ENCODE measurements at places on chromosomes 16 and 17.

- no peaks in the 10 kb centered on the region for H3K27me3 ChIP-seq
- peak overlapping the region; percentile 11 for H3K27ac ChIP-seq
- no peaks in the 10 kb centered on the region for H3K36me3 ChIP-seq
- peaks cover 12% of the 10 kb centered on the region for H3K4me1 ChIP-seq
Measured at GRCh38 chr17:59335685-59336084, 4.2 kb downstream of the YPEL2 start.

DNA sequence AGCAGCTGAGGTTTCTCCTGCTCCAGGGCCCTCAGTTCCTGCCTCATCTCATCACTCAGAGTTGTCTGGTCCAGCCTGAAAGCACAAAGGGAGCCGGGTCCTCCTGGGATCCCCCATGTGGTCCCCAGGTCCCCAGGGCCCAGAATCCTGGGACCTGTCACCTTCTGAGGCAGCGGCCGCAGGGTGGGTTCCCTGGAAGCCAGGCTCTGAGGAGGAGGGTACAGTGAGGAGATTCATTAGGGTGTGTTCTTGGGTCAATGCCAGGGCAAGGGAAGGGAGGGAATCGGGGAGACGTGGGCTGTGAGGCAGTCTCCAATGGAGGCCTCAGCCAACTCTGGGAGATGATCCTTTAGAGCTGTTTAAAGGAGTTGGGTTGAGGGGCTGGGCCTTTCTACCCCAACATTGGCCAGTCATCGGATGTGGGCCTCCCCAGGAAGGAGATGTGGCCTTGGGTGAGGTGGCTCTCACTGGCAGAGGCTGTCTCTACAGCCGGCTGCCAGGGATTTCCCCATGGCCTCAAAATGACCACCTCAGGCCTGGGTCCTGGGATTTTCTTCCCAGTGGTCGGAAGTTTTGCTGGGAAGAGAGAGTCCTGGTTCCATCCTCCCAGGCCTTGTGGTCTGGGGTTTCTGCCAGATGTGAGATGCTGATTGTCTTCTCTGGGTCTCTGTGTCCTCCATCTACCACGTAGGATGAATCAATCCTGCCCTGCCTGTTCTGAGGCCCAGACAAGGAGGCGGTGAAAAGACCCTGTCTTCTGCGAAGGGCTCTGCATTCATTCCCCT, 47.3 kb downstream of the NLRP1 start:
- H3K27ac ChIP-seq: no peak overlapping the region
- no peaks in the 10 kb centered on the region for H3K4me1 ChIP-seq
- no peaks in the 10 kb centered on the region for H3K27me3 ChIP-seq

DNA sequence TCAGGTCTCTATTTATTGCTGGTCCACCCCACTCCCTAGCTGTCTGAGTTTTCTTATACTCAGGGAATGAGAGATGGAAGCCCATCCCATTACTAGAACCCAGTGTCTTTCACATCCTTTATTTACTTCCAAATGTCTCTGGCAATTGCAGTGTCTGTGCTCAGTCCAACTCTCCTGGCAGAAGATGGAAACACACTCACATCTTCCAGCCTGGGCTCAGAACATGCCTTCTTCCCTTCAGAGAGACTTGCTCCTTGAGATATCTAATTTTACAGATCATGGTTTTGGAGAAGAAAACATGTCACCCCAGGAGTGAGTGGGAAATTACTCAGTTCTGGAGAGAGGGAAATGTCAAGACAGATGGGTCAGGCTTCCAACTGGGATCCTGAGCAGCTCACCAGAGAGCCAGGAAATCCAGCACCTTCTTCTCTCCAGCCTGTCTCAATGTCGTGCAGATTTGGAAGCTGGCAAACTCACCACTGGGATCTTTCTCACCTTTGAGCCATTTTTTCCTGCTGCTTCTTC, 494.4 kb downstream of the HS3ST4 start:
- H3K4me3 ChIP-seq: no peak overlapping the region
- DNase-seq: no peak
- H3K27ac ChIP-seq: no peak overlapping the region
- H3K36me3 ChIP-seq: no peaks in the 10 kb centered on the region

DNA sequence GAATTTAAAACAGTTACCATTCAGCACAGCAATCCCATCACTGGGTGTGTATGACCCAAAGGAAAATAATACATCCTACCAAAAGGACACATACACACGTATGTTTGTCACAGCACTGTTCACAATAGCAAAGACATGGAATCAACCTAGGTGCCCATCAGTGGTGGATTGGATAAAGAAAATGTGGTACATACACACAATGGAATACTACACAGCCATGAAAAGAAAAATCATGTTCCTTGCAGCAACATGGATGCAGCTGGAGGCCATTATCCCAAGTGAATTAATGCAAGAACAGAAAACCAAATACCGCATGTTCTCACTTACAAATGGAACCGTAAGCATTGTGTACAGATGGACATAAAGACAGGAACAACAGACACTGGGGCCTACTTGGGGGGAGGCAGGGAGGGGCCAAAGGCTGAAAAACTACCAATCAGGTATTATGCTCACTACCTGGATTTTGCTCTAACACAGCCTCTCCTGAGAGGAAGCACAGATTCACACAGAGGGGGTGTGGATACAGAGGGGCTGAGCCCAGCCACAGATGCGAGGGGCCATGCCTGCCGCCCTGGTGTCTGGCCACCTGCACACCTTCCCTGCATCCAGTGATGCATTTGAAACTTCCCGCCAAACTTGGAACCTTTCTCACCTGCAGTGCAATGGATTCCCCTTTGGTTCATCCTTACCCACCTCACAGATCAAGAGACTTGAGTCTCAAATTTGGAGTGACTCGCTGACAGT, 55.9 kb downstream of the USP22 start:
- H3K27ac ChIP-seq: no peak overlapping the region
- no peaks in the 10 kb centered on the region for H3K36me3 ChIP-seq
- no peak overlapping the region for H3K4me3 ChIP-seq

GRCh38 chr16:85711982-85712587, 23.3 kb upstream of the GINS2 start:
- no peak overlapping the region for H3K27ac ChIP-seq
- H3K27me3 ChIP-seq: no peaks in the 10 kb centered on the region
- no peaks in the 10 kb centered on the region for H3K4me1 ChIP-seq
- no peak for DNase-seq

DNA sequence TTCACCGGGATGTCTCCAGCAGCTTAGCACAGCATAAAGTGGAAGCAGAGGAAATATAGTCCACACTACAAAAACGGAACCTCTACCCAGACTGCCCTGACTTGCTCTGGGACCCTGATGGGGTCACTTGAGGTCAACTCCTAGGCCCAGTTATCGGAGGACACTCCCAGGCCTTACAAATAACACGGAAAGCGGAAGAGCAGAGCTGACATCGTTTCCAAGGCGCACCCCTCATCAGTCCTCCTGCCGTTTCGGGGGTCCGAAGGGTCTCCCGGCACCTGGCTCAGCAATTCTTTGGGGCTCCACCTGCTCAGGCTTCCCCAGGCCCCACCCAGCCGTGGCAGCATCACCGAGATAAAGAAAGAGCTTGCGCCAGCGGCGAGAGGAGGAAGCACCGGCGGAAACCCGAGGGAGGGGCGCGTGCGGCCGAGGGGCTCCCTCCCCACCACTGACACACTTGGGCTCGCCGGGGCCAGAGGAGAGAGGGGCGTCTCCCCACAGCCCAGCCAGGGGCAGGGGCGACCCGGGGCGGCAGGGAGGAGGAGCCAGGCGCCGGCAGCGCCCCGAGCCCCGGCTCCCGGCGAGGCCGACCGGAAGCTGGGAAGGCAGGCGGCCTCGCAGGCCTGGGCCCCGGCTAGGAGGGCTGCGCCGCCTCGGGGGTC, 727 bp downstream of the CORO7 start:
- no peak for DNase-seq
- no peaks in the 10 kb centered on the region for H3K4me1 ChIP-seq
- H3K36me3 ChIP-seq: no peaks in the 10 kb centered on the region
- no peaks in the 10 kb centered on the region for H3K27me3 ChIP-seq
- peak overlapping the region; percentile 16 for H3K27ac ChIP-seq
- H3K4me3 ChIP-seq: peak overlapping the region; percentile 88

DNA sequence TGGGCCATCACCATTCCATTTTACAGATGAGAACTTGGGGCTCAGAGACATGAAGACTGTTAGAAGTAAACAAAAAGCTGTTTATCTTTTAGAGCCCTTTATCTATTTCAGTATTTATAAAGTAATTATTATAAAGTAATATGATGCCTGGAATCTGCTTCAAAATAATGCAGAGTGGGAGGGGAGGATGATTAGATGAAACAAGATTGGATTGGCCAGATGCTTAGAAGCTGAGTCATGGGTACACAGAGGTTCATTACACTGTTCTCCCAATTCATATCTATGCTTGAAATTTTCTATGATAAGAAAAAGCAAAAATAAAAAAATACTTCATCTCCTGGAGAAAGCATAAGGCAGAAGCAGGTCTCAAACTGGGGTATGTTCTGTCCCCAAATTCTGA, 29.4 kb downstream of the TOM1L2 start:
- H3K36me3 ChIP-seq: no peaks in the 10 kb centered on the region
- peak overlapping the region; percentile 45 for H3K27ac ChIP-seq
- H3K4me1 ChIP-seq: peaks cover 6% of the 10 kb centered on the region
- H3K4me3 ChIP-seq: no peak overlapping the region
- no peaks in the 10 kb centered on the region for H3K27me3 ChIP-seq

DNA sequence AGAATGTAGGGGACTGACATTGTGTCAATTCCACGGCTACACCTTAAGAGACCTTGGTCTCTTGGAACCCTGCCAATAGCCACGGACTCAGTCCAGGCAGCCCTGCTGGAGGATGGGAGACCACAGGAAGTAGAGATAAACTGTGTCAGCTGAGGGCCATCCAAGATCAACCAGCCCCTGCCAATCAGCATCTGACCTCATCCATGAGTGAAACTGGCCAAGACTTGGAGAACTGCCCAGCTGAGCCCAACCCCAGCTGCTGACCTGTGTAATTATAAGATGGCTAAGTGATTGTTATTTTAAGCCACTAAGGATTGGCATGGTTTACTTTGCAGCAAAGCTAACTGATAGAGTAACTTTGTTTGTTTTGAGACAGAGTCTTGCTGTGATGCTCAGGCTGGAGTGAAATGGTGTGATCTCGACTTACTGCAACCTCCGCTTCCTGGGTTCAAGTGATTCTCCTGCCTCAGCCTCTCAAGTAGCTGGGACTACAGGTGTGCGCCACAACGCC, 13.3 kb upstream of the YWHAE start:
- H3K27ac ChIP-seq: no peak overlapping the region
- H3K36me3 ChIP-seq: no peaks in the 10 kb centered on the region
- no peaks in the 10 kb centered on the region for H3K4me1 ChIP-seq
- peak; percentile 27 for DNase-seq
- H3K27me3 ChIP-seq: no peaks in the 10 kb centered on the region

DNA sequence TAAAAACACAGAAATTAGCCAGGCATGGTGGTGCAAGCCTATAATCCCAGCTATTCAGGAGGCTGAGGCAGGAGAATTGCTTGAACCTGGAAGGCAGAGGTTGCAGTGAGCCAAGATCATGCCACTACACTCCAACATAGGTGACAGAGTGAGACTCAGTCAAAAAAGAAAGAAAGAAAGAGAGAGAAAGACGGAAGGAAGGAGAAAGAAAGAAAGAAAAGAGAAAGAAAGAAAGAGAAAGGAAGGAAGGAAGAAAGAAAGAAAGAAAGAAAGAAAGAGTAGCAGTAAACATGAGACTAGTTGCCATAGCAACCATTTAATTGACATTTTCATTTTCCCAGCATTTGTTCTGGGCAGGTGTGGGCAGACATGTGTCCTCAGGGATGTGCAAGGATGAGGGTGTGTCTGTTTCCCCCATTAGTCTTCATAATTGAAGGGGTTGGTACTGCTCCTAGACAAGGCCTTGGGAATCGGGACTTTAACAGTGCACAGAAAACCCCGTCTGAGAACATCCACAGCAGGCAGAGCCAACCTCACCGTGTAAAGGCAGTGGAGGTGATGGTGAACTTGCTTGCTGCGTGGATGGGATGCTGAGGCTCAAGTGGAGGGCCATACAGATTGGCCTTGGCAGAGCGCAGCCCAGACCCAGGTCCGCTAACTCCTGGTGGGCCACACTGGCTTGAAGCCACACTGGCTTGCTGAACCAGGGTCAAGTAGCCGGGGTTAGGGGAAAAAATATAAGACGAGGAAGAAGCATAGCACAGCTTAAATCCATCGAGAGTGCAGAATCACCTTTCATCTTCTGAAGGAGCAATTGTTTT, 35.2 kb upstream of the KIFC3 start:
- H3K27ac ChIP-seq: no peak overlapping the region
- H3K36me3 ChIP-seq: no peaks in the 10 kb centered on the region
- H3K4me3 ChIP-seq: no peak overlapping the region
- H3K4me1 ChIP-seq: no peaks in the 10 kb centered on the region
- no peaks in the 10 kb centered on the region for H3K27me3 ChIP-seq

DNA sequence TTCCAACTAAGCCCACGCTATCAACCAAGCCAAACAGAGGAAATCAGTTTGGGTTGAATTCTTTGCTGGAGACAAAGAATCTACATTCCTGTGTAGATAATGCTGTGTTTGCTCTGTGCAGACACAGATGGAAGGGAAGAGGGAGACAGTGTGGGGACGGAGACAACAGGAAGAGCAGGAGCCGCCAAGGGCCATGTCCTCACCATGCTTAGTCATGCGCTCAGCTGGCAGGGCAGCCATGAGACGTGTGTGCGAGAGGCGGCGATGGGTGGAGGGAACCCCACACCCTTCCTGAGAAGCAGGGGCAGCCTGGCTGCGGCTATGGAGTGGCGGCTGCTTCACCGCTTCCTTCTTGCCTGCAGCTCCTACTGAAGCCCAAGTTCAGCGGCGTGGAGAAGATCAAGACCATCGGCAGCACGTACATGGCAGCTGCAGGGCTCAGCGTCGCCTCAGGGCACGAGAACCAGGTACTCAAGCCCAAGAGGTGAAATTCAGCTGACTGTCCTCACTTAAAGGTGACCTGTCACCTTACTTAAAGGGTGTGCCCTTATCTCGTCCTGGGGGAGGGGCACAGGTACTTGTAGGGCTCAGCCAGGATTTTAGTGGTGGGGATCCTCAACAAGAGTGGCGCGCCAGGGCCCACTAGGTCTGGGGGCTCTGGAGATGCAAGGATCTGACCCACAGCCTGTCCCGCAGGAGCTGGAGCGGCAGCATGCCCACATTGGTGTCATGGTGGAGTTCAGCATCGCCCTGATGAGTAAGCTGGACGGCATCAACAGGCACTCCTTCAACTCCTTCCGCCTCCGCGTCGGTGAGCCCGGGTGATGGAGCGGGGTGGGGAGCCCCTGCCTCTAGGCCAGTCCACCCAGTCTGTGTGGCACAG, 47.5 kb downstream of the ADCY7 start:
- no peak overlapping the region for H3K4me3 ChIP-seq
- H3K36me3 ChIP-seq: no peaks in the 10 kb centered on the region
- DNase-seq: no peak
- no peaks in the 10 kb centered on the region for H3K4me1 ChIP-seq
- H3K27ac ChIP-seq: no peak overlapping the region
- H3K27me3 ChIP-seq: no peaks in the 10 kb centered on the region

- no peak for DNase-seq
- no peak overlapping the region for H3K4me3 ChIP-seq
- H3K27me3 ChIP-seq: no peaks in the 10 kb centered on the region
- H3K27ac ChIP-seq: no peak overlapping the region
Measured at GRCh38 chr16:85676466-85676865, 12.3 kb downstream of the GINS2 start.

DNA sequence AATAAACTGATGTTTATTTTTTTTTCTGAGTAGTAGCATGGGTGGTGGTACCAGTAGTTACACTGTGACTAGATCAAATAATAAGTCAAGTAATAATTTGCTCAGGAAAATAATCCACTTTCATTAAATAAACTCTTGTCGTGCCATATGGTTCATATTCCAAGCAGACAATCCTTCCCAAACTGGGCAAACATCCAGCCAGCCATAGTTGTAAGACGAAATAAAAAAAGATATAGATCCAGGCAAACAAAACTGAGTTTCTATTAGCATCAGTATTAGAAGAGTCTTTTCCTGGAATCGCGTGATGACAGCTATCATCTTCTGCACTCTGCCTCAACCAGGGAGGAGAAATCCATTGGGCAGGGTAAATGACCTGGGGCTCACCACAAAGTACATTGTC, 508.4 kb upstream of the GOT2 start:
- no peak overlapping the region for H3K4me3 ChIP-seq
- no peak overlapping the region for H3K27ac ChIP-seq
- H3K36me3 ChIP-seq: no peaks in the 10 kb centered on the region
- H3K4me1 ChIP-seq: no peaks in the 10 kb centered on the region
- DNase-seq: no peak

Data from uterus (tissue), 4 donors.